ENCODE measurements at places on chromosomes 1 and 21.
A peak's percentile ranks its signal among the peaks of the same experiment; 100 is the strongest.

- no peak for DNase-seq
Measured at GRCh38 chr1:206526064-206526911, 19.0 kb downstream of the RASSF5 start.

- DNase-seq: no peak
Measured at GRCh38 chr1:27057389-27057788, 44.7 kb upstream of the TENT5B start.

- no peak for DNase-seq
Measured at GRCh38 chr1:12547586-12548225, 70.3 kb downstream of the DHRS3 start.

GRCh38 chr1:27872802-27873551, 633 bp downstream of the THEMIS2 start:
- DNase-seq: peak; percentile 36

- DNase-seq: no peak
Measured at GRCh38 chr21:36839123-36839522, 127.3 kb downstream of the HLCS start.

GRCh38 chr21:32958288-32959002, 67.3 kb upstream of the OLIG2 start:
- no peak for DNase-seq

DNA sequence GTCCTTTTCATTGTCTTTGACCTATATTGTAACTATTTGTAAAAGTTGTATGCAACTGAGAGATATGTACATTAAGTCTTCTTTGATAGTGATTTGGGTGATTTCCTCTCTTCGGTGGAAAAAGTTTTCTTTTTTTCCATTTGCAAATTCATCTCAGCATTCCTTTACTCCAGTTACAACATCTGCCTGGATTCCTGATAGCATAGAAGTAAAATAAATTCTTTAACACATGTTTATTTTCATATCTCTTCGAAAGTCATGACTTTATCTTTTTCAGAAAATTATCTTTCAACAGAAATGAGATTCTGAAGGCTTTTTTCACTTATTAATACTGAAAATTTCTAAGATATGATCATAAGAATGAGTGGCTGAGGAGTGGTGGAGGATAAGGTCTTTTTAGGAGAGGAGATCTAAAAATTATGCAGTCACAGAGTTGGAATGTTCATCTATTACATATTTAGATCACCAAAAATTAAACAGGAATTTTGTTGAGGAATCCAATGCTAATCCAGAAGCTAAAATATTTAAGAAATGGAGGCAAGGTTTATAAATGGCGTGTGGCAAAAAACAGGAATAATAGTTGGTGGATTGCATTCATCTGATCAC, 400.5 kb downstream of the KCNT2 start:
- no peak for DNase-seq

DNA sequence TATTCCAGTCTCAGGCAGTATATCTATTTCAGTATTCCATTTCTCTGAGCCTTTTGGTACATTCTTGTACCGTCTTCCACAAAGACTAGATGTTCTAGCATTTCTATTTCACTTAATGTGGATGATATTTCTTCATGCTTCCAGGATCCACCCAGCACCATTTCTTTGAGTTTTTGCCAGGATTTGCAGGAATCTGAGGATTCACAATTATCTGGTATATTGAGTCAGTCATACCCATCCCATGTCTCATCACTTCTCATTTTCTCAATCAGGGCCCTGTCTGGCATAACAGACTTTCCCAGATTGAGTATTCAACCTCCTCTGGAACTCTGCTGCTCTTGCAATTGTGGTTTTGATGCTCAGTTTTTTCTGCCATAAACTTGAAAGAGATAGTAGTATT, 20.9 kb upstream of the COL11A1 start:
- no peak for DNase-seq

- DNase-seq: no peak
Measured at GRCh38 chr1:219555806-219556205, 57.1 kb downstream of the ZC3H11B start.

Data from C1 segment of cervical spinal cord (tissue), 14 donors.